ENCODE measurements at places on chromosomes 5 and 9.

- no peak for DNase-seq
Observed at GRCh38 chr5:14242871-14243383, 99.8 kb downstream of the TRIO start.

- no peak for DNase-seq
Observed at GRCh38 chr5:102663749-102664530, 91.2 kb upstream of the PAM start.

GRCh38 chr5:117220730-117221129 is 646.1 kb upstream of the SEMA6A start:
- no peak for DNase-seq

DNA sequence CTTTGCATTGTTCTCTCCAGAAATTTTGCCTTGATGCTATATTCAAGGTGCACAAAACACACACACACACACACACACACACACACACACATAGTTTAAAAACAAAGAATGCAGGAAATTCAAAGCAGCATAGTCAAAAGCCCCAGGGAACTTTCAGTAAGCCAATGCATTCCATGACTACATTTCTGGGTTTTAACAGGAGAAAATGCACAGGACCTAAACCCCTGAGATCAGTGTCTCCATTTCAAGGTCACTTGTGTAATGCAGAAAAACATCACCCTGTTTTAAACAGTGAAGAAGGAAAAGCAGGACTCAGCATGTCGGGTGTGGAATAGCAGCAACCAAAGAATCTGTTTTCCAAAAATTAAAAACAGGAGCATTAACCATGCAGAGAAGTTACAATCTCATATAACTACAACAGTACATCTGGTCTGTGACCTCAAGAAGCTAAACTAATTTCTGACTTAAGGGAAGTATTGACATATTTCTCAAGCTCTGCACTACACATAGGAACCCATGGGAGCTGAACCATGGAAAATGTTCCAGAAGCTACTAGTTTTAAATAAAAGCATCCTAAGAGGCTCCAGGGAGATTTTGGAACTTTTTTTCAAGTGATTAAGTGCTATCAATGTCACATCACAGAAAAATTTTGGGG is 296.7 kb downstream of the HINT1 start:
- no peak for DNase-seq

GRCh38 chr5:131747180-131748105 is 49.4 kb downstream of the FNIP1 start:
- no peak for DNase-seq

GRCh38 chr5:123756816-123757215 is 244.8 kb downstream of the CSNK1G3 start:
- no peak for DNase-seq

GRCh38 chr9:130860458-130861316 is 25.6 kb downstream of the ABL1 start:
- DNase-seq = peak; percentile 30

GRCh38 chr9:81564632-81565031 is 124.7 kb downstream of the TLE1 start:
- peak; percentile 44 for DNase-seq

- DNase-seq = no peak
Observed at GRCh38 chr9:129500863-129501770, 119.8 kb downstream of the C9orf50 start.

DNA sequence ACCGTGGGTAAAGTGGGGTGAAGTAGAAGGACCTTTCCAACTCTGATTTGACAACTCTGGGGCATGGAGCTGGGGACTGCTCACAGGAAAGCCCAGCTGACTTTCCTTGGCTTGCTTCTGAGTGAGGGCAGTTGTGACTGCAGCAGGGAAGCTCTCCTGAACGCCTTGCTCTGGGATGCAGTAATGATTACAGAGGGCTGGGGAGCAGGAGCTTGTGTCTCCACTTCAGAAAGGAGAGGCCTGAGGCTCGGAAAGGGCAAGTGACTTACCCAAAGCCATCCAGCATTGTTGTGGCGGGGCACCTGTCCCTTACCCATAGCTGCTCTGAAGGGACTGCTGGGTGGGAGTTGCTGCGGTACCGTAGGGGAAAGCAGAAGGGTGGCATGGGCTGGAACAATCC is 41.2 kb downstream of the GSN start:
- DNase-seq = no peak

DNA sequence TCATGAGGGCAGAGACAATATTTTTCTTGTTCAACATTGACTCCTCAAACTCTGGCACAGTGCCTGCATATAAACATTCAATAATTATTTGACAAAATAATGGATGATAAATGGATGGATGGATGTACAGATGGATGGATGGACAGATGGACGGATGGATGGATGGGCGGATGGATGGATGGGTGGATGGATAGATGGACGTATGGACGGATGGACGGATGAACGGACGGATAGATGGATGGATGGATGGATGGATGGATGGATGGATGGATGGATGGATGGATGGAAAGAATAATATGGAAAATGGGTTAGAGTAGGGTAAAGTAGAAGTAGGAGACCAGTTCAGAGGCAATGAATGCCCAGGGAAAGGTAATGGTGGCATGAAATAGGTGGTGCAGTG is 589.2 kb downstream of the EBF1 start:
- DNase-seq = no peak

DNA sequence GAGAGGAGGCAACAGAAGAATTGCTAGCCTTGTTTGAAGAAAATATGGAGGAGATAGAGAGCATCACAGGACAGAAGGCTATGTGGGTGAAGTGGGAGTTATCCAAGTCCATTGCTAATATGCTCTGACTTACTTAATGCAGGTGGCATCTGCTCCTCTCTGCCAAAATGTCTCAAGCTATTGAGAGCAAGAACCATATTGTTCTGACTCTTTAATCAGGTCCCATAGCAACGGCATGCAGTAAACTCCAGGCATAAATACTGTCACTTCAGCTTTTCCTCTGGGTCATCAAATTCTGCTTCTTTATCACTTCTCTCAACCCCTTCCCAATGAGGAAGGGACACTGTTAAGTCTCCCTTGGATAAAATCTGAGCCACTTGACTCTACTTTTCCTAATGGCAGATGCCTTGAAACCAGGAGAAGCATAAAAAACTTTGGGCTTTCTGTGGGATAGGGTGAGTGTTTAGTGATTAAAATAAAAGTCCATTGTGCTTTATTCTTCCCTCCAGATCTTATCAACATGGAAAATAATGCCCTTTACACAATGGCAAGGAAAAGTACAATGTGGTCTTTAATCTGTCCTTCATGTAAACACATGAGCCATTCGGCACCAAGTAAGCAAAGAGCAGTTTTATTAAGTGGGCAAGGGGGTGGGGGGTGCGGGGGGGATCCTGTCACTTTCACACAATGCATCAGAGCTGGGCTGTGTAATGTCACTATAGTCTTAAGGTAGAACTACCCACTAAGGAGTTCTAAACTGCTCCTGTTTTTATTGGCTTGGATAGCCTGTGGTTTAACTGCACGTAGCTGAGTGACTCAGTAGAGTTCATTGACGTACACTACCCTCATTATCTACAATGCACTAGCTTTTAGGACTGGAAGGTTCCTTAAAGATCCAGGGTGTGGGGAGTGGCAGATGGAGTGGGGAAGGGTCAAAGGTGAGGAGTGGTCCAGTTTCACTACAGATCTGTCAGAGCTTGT is 71.0 kb upstream of the TARS1 start:
- no peak for DNase-seq

DNA sequence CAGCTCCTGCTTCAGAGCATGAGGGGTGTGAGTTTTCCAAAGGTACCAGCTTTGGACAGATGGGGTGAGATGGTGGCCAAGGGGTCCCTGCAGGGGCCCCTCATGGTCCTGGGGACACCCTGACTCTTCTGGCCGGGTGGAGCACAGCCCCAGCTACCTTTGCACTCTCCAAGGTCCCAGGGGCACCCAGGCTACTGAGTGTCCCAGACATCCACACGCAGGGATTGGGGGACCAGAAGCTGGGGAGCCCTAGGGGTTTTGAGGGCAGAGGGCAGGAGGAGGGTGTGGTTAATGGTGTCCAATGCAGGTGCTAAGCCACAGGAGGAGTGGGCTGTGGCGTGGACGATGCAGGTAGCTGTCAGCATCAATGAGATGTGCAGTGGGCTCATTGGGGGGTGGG is 16.0 kb upstream of the CLPTM1L start:
- no peak for DNase-seq

GRCh38 chr9:95129476-95130291 is 187.8 kb downstream of the FANCC start:
- DNase-seq = no peak

Data from caudate nucleus (tissue), 63 donors.